Fibroblast of skin of left quadriceps (primary cell): ENCODE measurements at places on chromosomes 12 and 14.

DNA sequence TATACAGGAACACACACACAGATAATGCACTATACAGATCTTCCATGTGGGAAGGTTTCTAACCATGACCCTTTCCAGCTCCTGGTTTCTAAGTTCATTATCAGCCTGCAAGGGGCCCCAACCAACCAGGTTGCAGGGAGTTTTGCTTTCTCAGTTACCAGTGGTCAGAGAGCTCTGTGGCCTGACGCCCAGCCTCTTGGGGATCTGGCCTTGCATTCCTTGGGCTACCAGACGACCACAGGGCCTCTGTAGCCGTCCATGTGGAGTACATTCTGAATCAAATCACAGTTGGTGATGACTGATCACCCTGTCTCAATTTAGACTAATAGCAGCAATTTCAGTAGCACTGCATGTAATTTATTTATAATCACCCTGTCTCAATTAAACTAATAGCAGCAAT, 47.5 kb downstream of the PAH start:
- DNase-seq, result no peak

- no peak for DNase-seq
These were observed 954 bp downstream of the HAUS4 start for GRCh38 chr14:22955702-22956569.

DNA sequence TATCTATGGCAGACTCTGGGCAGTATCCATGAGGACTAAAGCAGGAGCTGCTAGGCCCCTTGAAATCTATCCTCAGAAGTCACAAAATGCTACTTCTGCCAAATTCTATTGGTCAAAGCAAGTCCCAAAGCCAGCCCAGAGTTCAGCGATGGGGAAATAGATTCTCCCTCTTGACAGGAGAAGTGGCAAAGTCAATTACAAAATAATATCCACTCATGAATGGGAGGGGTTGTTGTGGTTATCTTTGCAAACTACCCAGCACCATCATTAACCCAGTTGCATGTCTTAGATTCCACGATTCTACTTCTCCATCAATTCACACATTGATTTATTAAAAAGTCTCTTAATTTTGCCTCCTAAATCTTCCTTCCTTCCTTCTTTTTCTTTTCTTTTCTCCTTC, 30.7 kb upstream of the STXBP6 start:
- DNase-seq, result no peak

DNA sequence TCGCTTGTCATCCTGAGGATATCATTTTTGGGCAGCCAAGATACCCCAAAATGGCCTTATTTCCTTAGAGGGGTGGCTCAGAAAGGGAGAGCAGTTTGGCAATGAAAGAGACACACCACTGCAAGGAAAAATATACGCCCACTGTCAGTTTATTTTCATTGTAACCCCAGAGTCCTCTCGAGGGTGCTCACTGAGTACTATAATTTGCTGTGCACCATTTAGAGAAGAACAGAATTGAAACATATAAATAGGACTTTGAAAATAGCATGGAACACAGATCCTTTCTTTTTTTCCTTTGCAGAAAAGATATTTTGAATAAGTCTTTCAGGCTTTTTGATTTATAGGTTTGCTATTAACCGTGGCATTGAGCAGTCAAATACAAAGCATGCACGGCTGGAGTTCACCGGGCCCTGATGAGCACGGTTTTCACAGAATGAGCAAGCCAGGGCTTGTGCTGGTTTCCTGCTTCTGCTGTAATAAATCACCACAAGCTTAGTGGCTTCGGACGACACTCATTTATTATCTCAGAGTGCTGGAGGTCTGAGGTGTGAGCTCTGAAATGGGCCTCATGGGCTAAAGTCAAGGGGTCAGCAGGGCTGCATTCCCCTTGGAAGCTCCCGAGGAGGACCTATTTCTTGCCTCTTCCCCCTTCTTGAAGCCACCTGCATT, 152.3 kb downstream of the ZNF664 start:
- DNase-seq, result no peak

GRCh38 chr14:52325630-52326029, 11.5 kb downstream of the PTGER2 start:
- no peak for DNase-seq

GRCh38 chr12:103627189-103627855, 40.2 kb downstream of the STAB2 start:
- no peak for DNase-seq

GRCh38 chr12:114974333-114974732, 290.4 kb upstream of the TBX3 start:
- no peak for DNase-seq

DNA sequence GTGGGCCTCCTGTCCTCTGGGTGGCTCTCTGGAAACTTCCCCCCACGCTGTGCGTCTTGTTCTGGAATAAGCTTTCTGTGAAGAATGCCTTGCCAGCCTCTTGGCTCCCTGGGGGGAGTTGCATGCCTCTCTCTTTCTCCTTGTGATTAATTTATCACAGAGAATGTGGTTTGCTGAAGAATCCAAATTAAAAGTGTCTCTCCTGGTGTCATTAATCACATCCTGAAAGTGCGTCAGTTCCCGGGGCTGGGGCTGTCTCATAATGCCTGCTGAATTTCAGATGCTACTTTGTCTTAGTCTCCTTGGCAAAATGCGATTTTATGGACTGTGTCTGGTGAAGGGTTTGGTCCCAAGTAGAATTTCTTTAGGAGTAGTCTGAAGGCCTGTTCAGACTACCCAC, 787.7 kb upstream of the TMEM132C start:
- peak; percentile 54 for DNase-seq

DNA sequence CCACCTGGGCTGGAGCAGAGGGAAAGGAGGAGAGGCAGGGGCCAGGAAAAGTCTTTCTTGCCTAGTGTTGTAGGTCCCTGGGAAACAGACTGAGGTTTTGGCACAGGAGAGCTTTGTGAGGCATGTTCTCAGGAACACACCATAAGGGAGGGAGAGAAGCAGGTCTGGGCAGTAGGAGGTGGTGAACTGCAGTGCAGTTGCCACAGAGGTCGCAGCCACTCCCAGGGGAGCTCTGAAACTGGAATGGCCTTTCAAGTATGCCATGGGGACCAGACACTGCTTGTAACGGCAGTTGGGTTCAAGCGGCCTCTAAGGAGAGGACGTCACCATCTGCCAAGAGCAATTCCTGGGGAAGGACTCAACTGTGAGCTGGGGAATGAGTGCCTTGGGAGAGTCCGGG, 35.4 kb upstream of the NKX2-8 start:
- DNase-seq, result no peak
